ENCODE measurements at places on chromosomes 12 and 14.
A peak's percentile ranks its signal among the peaks of the same experiment; 100 is the strongest.

DNA sequence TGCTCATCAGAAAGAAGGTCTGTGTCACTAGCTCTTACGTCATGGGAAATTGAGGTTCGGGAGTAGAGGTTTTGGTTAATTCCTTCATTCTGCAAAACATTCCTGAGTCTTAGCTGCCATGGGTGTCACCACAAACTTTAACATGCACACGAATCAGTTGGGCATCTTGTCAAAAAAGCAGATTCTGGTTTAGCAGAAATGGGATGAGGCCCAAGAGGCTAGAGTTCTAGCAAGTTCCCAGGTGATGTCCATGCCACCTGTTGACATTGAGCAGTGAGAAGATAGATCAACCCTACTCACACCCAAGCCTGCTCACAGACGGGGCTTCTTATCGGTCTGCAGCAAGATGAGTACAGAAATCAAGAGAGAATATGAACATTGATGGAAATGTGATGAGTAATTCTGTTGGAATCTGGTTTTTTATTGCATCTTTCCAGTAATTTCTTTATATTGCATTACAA, 11.7 kb upstream of the RIN3 start:
- DNase-seq = no peak

DNA sequence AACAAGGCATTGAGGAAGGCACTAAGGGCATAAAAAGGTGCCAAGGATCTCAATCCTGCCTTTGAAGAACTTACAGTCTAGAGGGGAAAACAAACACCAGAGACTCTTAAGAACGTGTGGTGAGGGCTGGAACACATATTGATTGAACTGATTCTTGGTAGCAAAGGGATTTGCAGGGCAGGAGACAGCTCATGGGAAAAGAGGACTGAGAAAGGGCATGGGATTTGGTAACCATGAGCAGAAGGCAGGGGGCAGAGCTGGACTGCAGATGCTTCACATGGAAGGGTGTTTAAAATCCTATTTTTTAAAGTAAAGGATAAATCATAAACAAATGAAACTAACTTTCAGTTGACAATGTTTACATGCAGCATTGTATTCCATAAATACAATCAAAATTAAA, 203.1 kb downstream of the ITPR2 start:
- peak; percentile 18 for DNase-seq

DNA sequence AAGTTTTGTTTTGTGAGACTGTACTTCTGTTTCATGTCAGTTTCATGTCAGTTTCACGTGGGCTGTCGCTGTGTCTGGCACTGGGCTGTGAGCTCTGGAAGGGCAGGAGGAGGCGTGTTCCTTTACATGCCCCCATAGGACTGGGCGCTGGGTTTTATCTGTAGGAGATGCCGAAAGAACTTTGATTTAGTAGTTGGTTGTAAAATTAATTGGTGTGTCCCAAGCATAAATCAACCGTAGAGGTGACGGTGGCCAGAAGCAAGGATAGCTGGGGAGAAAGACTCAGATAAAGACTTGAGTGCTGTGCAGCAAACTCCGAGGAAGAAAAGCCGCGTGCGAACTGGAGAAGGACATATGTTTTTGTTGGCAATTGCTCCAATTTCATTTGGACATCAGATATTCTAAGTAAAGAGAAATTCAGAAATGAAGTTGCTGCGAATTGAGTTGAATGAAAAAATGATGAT, 182.5 kb downstream of the VRK1 start:
- no peak for DNase-seq

DNA sequence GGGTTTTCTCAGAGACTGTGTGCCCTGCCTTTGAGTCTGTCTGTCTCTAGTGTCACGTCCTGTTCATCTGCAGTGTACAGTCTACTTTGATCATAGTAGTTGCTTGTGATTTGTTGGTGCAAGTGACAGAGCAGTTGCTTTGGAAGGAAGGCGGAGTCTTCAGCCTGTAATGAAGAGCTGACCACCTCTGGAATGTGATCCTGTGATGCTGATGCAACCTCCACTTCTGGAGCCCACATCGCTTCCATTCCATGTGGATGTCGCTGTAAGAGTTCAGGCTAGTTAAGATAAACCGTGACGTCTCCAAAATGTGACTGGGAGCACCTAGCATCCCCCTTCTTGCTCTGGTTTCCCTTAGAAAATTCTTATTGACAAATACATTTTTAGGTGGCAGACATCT, 51.8 kb downstream of the PELI2 start:
- DNase-seq = no peak

DNA sequence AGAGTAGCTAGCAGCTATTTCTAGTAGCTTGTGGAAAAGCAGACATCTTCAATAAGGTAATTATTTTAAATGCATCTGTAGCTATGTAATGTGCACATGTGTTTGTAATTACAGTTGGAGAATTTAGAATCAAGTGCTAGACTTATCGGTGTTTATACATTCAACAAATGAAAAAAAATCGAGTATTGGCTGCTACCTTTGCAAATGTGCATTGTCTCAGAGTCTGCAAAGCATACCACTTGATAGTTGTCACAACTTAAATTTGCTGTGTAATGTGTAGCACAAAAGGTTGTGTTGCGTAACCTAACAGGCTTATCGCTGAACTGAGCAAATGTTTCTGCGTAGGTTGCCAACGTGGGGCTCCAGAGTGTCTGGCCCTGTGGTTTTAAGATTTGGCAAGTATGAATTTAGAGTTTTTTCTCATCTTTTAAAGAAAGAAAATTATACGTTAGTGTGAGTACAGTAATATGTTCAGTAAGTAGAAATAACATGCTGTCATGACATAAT, 44.3 kb downstream of the TMTC2 start:
- no peak for DNase-seq

Measured in epithelial cell of proximal tubule (primary cell).